CD4-positive, alpha-beta T cell treated with Interleukin-6 for 4 hours (primary cell): ENCODE measurements at places on chromosomes 7 and 10.

- DNase-seq, result no peak
These were observed 22.1 kb downstream of the GNA12 start for GRCh38 chr7:2821842-2822507.

GRCh38 chr10:131024259-131025131, 287.0 kb downstream of the TCERG1L start:
- DNase-seq, result no peak

DNA sequence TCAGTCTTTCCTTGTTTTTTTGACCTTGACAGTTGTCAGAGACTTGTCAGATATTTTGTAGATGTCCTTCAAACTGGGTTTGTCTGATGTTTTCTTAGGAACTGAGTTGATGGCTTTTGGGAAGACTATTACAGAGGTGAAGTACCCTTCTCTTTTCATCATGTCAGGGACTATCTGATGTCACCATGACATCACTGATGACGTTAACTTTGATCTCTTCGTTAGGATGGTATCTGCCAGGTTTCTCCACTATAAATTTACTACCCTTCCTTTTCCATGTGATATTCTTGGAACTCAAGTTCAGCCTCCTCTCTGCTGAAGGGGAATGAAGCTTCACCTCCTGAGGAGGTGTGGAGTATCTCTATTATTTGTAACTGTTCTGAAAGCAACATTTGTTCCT, 78.5 kb downstream of the SUGCT start:
- DNase-seq, result no peak

DNA sequence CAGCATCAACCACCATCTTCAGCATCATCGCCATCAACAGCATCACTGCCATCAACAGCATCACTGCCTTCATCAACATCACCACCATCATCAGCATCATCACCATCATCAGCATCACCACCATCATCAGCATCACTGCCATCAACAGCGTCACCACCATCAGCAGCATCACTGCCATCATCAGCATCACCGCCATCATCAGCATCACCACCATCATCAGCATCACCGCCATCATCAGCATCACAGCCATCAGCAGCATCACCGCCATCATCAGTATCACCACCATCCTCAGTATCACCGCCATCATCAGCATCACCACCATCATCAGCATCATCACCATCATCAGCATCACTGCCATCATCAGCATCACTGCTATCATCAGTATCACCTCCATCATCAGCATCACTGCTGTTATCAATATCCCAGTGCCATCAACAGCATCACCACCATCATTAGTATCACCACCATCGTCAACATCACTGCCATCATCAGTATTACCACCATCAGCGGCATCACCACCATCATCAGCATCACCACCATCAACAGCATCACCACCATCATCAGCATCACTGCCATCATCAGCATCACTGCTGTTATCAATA, 115.2 kb downstream of the RGS10 start:
- no peak for DNase-seq

GRCh38 chr7:2823130-2823529, 21.0 kb downstream of the GNA12 start:
- DNase-seq, result no peak

DNA sequence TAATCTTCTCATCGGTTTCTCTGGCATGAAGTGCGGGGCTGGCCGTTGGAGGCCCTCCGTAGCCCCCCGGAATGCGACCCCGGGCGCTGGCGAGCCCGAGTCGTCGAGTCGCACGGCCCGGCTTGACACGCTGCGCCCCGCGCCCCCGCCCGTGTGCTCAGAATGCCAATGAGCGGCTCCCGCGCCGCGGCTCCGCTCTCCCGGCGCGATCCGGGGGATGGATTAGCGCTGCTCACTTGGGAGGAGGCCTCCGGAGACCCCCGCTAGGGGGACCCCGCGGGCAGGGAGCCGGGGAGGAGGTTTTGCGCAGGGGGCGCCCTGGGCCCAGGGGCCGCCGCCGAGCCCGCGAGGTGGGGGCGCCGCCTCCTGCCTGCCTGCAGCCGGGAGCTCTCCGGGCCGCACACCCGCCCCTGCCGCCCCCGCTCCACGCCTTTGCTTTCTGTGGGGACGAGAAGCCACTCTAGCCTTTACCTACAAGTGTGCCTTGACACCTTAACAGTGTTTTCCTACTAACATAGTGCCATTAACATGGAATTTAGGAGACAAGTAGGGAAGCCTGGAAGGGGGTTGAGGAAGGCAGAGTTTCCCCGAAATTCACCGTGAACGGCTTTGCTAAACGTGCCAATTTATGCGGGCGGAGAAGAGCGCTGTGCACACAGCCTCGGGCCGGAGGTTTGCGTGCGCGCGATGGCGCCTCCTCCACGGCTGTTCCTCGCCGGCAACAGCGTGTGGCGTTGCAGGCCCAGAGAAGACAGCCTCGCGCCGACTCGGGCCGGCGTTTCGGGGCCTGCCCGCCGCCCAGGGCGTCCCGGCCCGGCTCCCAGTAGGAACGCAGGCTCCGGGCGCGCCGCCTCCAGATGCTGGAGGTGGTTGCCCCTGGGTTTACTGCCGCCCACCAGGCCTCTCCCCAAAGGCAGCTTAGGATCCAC, 7.1 kb downstream of the SHH start:
- DNase-seq, result peak; percentile 43

DNA sequence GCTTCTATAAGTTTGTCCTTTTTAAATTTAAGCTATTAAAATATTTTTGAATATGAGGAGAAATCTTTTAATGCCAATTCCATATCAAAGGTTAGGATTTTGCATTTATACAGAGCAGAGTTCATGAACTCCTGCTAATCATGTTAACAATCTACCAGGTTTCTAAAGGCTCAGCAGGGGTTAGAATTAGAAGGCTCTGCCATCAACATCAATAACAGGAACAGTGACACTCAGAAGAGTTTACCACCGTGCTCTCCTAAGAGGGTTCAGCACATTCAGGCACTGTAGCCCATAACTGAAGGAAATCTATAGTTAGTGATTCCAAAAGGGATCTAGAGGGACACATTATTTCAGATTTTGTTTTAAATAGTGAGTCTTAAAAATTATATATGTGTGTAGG, 100.1 kb downstream of the HOXA1 start:
- no peak for DNase-seq

GRCh38 chr7:122914812-122915211, 28.6 kb upstream of the CADPS2 start:
- no peak for DNase-seq

GRCh38 chr7:67654642-67655041, 658.0 kb downstream of the TYW1 start:
- no peak for DNase-seq

DNA sequence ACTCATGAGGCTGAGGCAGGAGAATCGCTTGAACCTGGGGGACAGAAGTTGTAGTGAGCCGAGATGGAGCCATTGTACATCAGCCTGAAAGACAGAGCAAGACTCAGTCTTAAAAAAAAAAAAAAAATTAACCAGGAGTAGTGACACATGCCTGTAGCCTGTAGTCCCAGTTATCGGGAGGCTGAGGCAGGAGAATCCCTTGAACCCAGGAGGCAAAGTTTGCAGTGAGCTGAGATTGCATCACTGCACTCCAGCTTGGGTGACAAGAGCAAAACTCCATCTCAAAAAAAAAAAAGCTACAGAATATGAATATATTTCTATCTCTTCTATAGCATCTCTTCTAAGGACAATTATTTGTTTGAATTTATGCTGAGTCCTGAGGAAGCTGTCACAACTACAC, 6.5 kb downstream of the AZGP1 start:
- DNase-seq, result no peak

DNA sequence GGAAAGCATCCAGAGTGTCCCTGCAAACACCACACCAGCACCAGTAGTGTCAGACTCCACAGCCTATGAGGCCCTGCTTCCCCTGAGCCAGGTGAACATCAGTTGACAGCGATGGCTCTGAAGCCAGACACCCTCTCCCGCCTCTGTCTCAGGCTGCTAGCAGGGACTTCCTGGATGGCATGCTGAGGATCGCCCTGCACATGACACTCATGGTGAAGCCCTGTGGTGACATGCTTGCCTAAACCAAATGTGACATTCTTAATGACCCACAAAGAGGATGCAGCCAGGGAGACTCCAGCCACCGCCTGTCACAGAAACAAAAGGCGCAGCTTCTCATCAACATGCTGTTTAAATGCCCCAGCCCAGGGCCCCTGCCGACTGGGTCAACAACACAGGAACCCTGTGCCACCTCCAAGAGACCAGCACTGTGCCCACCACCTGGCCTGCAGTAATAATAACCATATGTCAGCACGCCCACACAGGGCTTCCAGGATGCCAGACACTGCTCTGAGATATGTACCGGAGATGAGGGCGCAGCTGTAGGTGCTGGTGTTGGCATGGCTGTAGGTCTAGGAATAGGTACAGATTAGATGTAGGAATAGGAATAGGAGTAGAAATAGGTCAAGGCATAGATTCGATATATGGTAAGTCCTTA, 81.3 kb downstream of the GRID1 start:
- DNase-seq, result no peak

DNA sequence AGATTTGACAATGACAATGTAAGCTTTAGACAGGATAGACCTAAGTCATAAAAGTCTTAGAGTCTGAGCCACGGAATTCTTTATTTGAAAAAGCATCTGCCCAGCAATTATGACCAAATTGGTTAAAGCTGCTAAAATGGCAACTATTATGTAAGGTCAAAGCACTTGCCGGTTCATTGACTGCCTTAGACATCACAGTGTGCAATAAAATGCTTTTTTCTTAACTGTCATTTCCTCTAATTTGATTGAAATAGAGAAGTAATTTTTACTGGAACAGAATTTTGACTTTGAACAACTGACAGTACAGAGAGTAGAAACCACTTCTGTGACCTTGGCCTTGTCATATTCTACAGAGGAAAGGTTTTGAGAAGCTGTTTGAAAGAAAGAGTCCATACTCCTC, 142.9 kb downstream of the THSD7A start:
- DNase-seq, result no peak

- no peak for DNase-seq
These were observed 90.0 kb downstream of the GSAP start for GRCh38 chr7:77326131-77326530.

DNA sequence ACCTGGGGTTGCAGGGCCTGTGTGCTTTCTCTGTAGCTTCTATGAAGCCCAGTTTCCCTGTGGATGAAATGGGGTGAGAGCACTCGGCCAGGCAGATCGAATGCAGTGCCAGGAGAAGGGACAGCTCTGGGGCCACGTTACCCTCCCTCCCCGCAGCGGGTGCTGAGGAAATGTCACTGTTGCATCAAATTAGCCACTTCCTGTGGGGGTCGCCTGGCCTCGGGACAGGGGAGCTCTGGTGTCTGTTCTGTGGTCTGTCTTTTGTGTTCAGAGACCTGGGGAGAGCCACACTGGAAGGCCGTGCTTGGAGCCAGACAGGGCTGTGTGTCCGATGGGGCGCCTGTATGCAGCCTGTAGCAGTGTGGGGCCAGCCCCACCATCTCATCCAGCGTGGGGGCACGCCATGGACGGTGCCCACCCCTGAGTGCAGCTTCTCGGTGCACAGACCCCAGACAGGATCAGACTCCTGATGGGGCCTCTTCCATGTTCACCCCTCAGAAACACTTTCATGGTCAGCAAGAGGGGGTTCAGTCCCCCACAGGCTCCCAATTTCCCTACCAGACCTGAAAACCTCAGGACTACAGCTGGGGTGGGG, 13.6 kb downstream of the TTYH3 start:
- peak; percentile 42 for DNase-seq

- peak; percentile 65 for DNase-seq
These were observed 23.7 kb downstream of the RTKN2 start for GRCh38 chr10:62244785-62245467.
